ENCODE measurements at places on chromosomes 7 and 10.

DNA sequence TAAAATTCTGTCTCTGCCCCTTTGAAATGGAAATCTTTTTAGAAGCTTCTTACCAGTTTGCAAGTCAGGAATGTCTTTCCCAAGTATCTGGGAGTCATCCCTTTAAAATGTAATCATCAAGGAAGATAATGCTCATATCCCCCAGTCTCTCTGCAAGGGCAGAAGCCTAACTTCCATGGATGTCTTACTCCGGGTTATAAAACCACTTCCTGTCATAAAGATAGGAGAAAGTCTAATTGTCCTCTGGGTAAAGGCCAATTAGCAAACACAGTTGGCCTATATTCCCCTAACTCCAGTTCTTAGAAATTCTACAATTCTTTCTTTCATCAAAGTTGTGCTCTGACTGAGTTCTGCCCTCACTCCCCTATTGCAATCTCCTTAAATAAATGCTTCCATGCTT, 1631.5 kb upstream of the LRRTM3 start:
- peak; percentile 9 for DNase-seq

GRCh38 chr10:32731527-32731926, 226.5 kb downstream of the ITGB1 start:
- DNase-seq: no peak

GRCh38 chr7:35519971-35520809, 174.7 kb downstream of the HERPUD2 start:
- peak; percentile 85 for DNase-seq

DNA sequence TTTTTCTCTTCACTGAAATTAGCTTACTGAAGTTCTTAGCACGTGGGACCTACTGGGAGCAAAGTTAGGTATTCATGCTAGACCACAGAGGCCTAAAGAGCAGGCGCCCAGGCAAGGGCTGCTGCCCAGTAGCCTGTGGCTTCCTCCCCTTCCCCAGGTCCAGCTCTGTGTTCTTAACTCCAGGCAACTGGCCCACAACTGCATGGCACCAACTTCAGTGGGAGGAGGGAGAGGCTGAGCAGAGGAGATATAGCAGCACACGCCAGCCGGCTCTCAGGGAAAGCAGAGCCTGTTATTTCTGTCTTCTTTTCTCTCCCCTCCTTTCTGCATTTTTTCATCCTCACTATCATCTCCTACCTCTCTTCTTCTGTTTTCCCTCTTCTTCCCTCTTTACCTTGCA, 67.4 kb downstream of the PCGF5 start:
- no peak for DNase-seq

DNA sequence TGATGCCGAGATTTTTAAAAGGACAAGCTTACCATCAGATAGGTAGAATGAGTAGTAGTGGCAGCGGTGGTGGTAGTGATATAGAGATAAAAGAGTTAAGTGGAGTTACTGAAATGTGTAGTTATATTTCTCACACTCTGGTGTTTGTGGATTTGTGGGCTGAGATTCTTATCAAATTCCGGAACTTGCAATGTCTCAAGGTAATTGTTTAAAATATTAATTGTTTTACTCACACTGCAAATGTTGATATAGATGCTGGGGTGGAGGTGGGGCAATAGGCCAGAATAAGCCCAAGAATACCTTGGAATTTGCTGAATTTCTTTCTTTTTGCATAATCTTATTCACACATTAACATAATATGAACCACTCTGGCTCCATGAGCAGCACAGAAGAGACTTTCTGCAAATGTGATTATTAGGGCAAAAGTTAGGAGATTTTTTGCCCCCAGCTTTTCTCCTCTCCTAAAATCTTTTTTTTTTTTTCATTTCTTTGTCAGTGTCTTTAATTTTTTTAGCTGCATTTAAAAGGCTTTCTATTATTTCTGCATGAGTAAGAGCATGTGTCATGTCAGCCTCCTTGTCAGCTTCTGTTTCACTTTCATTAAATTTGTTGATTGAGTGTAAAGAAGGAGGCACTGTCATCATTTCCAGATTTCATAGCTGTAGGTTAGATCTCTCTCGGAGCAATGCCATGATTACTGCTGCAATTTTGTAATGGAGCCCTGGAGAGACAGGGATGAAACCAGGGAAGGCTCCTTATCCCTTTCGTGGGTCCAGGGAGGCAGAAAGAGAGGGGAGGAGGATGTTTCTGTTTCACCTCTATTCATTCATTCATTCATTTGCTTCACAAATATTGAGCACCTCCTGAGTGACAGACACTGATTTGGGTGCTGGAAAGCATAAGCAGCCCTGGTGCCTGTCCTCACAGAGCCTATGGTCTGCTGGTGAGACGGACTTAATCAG, 13.1 kb upstream of the SGMS1 start:
- DNase-seq: no peak

DNA sequence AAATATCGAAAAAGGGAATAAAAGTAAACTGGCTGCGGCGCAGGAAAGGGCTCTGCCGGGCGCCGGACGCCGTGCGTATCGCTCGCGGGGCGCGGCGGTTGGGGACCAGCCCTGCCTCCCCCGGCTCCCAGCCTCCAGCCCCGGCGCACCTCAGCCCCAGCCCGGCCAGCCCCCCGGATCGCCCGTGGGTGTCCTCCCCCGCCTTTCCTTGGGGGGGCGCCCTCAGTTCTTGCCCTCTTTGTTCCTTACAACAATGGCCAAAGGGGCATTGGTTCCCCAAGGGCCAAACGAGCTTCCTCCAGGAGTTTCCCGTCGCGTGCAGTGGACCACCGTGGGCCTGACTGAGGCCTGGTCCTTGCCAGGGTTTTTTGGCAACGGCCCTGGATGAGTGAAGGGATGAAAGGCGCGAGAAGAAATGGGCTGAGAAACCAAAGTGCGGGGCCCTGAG, 1.2 kb downstream of the MACROH2A2 start:
- peak; percentile 16 for DNase-seq

- no peak for DNase-seq
These were observed 975.8 kb upstream of the LRRTM3 start for GRCh38 chr10:65950075-65950474.

DNA sequence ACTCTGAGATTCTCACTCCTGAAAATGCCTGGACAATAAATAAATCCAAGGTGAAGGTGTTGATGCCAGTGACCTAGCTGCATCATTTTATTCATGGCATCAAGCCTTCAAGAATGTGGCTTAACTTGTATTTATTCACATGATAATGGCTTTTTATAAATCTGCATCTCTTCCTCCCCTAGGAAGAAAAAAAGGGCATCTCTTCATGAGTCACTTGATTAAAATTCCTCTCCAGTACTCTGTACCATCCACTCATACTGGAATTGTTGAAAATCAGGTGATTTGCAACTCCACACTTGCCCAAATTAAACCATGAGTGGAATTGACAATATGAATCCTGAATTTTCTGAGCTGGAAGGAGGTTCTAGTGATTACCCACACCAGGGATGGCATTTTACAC, 30.2 kb downstream of the PTPRE start:
- no peak for DNase-seq

DNA sequence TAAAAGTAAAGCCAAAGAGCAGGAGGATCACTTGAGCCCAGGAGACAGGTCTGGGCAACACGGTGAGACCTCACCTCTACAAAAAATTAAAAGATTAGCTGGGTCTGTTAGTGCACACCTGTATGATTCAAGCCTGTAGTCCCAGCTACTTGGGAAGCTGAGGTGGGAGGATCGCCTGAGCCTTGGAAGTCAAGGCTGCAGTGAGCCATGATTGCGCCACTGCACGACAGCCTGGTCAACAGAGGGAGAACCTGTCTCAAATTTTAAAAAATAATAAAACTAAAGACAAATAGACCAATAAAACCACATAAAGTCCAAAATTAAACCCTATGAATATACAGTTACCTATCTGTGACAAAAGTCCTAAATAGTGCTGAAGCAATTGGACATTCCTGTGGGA, 3.2 kb downstream of the LMBR1 start:
- DNase-seq: no peak

GRCh38 chr10:3772361-3773171, 12.4 kb downstream of the KLF6 start:
- peak; percentile 46 for DNase-seq

- DNase-seq: no peak
These were observed 58.7 kb downstream of the KLHDC10 start for GRCh38 chr7:130129011-130129411.

DNA sequence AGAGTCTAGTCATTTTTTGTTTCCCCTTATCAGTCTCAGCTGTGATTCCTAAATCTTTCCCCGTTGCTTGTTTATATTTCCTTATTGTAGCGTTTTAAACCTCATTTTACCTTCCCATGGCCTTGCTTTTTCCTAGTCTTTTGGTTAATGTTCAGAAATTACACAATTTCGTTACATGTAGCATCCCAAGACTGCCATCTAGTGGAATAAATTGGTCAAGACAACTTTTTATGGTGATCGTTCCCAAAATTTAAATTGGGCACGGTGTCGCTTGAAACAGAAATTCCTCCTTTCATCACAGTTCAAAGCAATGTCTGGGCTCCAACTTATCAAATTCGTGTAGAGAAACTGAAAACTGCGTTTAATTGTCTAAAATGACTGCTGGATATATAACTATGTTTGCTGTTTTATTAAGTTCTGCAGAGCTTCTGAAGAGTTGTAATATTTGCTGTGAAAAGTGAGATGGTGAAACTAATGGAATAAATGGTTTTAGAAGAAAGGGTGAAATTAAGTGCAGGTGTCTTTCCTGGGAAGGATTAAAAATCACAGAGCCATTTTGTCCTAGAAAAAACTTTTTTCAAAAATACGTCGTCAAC, 370.2 kb downstream of the PHF14 start:
- DNase-seq: peak; percentile 63

GRCh38 chr7:100745184-100745583, 11.8 kb downstream of the ZAN start:
- peak; percentile 52 for DNase-seq

- DNase-seq: peak; percentile 58
These were observed 59.8 kb downstream of the ITIH5 start for GRCh38 chr10:7606951-7607404.

DNA sequence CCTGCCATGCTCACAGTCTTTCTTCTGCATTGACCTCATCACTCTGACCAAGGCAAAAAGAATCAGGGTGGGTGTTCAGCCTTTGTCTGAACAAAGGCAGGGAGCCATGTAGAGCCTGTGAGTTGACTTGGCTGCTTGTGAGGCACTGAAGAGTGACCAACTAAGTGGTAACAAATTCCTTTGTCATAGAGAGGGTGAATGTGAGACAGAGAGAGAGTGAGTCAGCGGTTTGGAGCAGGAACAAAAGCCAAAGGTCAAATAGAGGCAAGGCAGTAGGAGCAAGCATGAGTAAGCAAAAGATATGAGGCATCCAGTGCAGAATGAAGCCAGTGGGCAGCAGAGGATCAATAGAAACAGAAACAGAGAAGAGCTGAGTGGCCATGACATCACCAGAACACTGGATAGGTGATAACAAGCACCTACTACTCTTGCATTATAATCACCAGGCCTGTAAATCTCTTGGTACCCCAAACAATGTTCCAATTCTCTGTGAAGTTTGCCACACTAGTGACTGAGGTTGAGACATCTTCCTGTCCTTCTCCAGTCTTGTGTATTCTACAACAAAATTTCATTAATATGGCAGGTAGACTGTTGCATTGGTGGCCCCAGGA, 116.2 kb upstream of the LAMB4 start:
- DNase-seq: peak; percentile 96

DNA sequence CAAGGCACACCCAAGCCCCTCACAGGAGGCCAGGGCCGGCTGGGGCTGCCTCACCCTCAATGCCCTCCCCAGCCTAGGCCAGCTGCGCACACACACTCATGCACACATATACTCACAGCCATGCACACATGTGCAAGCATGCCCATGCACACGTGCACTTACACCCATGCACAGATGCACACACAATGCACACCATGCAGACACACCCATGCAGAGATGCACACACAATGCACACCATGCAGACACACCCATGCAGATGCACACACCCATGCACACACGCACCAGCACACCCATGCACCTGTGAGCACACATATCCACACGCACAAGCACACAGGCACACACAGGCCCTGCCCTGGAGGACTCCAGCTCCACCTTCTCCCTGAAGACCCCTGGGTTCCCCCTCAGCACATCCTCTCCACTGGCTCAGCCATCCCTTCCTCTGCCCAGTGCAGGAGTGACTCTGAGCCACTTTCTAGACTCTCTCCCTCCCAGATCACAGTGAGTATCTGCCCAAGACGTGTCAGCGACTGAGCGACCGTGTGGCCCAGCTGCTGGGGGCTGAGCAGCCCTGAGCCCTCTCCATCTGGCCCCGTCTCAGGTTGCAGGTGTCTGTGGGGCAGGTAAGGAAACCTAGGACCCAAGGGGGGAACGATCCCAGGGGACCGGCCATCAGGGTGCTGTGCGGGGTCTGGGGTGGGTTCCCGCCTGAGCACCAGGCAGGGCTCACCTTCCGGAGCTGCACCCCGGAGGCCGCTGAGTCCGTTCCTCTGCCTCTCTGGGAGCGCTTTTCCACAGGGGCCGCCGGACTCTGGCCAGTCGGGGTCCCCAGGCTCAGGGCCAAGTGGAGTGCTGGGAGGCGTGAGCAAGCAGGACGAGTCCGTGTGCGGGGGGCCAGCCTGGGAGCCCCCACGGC, 25.8 kb downstream of the AP5Z1 start:
- DNase-seq: no peak

DNA sequence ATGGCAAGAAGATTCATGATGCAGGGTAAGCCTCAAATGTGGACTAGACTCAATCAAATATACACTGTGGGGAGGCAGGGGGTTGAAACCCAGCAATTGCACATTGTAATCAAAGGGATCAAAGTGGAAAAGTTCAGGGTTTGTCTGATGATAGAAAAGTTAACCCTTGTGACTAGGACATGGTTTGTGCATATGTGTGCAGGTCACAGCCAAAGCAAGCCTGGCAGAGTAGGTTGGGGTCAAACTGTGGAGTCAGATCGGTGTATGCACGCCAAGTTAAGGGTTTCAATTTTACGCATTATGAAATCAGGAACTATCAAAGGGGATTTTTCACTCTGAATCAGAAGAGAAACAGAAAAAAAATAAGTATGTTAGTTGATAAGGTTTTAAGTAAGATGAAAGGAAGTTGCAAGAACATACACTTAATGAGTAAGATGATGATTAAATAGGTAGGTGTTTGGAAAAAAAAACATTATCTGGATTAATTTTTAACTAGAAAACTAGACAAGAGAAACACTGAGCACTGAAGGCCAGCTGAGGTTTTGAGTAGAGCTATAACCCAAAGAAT, 188.3 kb downstream of the DGKB start:
- no peak for DNase-seq

DNA sequence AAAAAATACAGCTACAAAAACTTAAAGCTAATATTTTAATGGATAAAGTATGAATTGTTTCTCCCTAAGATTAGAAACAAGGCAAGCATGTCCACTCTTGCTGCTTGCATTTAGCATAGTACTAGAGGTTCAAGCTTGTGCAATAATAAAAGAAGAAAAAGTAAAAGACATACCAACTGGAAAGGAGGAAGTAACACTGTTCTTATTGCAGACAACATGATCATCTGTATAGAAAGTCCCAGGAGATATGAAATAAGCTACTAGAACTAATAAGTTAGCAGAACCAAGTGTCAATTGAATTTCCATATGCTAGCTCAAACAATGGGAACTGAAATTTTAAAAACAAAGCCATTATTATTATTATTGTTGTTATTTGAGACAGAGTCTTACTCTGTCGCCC, 20.0 kb upstream of the RABGEF1 start:
- DNase-seq: no peak

- no peak for DNase-seq
These were observed 148.2 kb upstream of the LRRTM3 start for GRCh38 chr10:66777665-66778064.

- DNase-seq: peak; percentile 49
These were observed 8.2 kb upstream of the STARD3NL start for GRCh38 chr7:38169847-38170246.
